Right cardiac atrium (tissue), 5 donors: ENCODE measurements at places on chromosomes 2 and 18. TPM values are rescaled to one million over a fixed set of nuclear protein-coding genes. Genes with fewer than 3 reads are reported as not detected.

GRCh38 chr2:181399027-181399426, 58.2 kb upstream of the ITGA4 start:
- no peak for DNase-seq

- no peak for DNase-seq
Measured at GRCh38 chr2:46981662-46982350, 66.2 kb upstream of the MCFD2 start.

GRCh38 chr2:10812362-10813162, at the start of gene PDIA6:
Gene PDIA6 (minus strand): TSS chr2:10812785. CDS start chr2:10812696, 89 bp downstream.
- peak; percentile 97 for DNase-seq

PPIG gene
- 41.8 TPM for total RNA-seq

- DNase-seq, result peak; percentile 10
Measured at GRCh38 chr18:48794251-48794970, 156.4 kb downstream of the SMAD7 start.

LYG1 gene
- 0.72 TPM for total RNA-seq

GRCh38 chr2:173395567-173396351, 41.1 kb downstream of the CDCA7 start:
- DNase-seq, result no peak

GRCh38 chr2:237199082-237199481, 113.4 kb downstream of the COPS8 start:
- DNase-seq, result no peak

ALKAL2 gene
- 0.20 TPM for total RNA-seq

- no peak for DNase-seq
Measured at GRCh38 chr2:10254373-10255188, 48.1 kb upstream of the HPCAL1 start.

DNA sequence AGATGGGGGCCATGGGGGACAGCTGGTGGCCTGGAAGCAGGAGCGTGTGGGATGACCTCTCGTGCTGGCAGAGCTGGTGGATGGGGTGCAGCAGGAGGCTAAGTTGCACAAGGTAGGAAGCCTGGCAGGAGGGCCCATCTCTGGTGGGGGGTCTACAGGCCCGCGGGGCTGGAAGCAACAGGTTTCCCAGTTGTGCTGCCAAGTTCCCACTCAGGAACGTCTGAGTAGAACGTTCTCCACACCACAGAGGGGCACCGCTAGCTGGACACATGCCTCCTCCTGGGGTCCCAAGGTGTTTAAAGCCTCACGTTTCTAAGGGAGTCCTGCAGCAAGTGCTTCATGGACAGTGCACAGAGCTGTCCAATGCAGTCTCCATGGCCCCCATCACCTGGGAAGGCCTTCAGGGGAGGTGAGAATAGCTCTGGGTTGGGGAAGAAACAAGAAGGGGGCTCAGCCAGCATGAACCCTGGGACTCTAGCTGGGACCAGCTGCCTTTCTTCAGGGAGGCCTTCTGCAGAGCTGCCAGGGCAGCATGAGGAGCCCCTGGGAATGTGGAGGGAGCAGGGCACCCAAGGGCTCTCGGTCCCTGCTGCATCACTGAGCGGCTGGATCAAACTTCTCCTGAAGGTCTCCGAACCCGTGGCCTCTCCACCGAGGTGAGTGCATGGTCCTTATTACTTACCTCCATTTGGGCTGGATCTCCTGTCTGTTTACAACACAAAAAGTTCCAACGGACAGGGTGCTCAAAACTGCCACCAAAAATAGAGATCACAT, 80.0 kb downstream of the TWIST2 start:
- no peak for DNase-seq

ARL4C gene
- 2.3 TPM for total RNA-seq

DNA sequence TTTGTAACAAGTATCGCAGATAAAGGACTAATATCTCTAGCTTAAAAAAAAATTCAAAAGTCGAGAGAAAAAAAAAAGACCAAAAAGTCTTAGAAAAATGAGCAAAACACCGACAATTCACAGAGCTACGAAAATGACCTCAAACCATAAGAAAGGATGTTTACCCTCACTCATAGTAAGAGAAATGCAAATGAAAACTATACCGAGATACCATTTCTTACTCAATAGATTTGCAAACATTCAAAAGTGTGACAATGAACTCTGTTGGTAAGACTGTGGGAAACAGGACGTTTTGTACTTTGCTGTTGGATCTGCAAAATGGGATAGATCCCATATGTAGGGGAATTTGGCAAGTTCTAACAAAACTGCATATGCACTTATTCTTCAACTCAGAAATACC, 39.9 kb upstream of the LDAH start:
- DNase-seq, result no peak

CASP10 gene
- total RNA-seq, result 5.8 TPM

RFX8 gene
- total RNA-seq, result 0.50 TPM

- peak; percentile 49 for DNase-seq
Measured at GRCh38 chr2:67880291-67880761, 182.5 kb downstream of the C1D start.

GRCh38 chr2:158953454-158953853, 15.0 kb upstream of the TANC1 start:
- no peak for DNase-seq

GRCh38 chr2:60267122-60267521, 286.3 kb downstream of the BCL11A start:
- no peak for DNase-seq

GRCh38 chr2:169765523-169765922, 31.9 kb downstream of the KLHL23 start:
- DNase-seq, result no peak

GRCh38 chr2:179036353-179036905, 13.5 kb downstream of the CCDC141 start:
- DNase-seq, result no peak

DNA sequence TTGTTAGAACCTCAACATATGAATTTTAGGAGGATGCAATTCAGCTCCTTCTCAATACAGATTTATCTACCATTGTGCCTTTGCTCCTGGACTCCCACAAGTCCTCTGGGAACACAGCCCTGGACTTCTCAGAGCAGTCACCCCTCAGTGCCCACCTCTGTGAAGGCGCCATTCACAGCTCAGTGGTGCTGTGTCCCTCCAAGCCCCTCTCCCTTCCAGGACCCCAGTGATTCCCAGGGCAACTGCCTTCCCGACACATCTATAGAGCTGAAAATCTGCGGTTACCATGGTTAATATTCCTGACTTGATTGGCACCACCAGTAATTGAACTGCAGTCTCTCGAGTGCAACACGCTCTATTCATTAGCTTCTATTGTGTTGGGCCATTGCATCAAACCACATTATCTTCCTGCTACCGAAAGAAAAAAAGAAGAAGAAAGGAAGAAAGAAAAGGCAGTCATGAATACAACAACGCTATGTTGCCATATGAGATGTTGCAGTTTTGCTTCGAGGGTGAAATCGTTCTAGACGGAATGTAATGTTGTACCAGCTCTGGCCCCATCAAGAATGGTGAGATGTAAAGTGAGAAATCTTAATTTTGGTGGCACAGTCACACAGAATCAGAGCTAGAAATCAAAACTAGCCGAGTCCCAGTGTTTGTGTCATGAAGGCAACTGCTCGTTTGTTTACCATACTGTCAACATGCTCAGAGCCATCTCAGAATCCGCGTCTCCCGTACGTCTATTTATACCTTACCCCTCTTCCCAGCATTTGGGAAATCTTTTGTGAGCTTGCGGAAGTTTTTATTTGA, 524.0 kb upstream of the ID2 start:
- DNase-seq, result no peak

GRCh38 chr2:208541989-208542464, 135.4 kb downstream of the PTH2R start:
- no peak for DNase-seq

GRCh38 chr2:181946444-181947127, 39.1 kb upstream of the PPP1R1C start:
- DNase-seq, result no peak

- DNase-seq, result no peak
Measured at GRCh38 chr18:60044290-60045006, 144.7 kb downstream of the PMAIP1 start.

DNA sequence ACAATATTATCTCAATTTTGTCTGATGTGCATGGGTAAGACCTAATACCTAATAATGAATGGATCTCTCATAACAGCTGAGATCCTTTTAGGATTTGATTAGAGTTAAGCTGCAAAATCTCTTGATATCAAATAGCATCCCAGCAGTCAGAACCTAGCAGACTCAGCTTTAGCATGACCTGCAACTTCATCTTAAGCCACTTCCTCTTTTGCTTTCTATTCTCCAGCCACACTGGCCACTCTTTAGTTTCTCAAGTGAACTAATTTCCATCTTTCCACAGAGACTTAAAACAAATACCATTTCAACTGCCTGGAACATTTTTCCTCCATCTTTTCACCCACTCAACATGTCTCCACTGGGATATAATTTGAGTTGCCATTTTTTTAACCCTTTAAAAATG, 1251.6 kb upstream of the ZEB2 start:
- no peak for DNase-seq

GALNT13 gene
- total RNA-seq, result 3.6 TPM

- DNase-seq, result no peak
Measured at GRCh38 chr2:39528701-39529100, 91.6 kb upstream of the MAP4K3 start.

DNA sequence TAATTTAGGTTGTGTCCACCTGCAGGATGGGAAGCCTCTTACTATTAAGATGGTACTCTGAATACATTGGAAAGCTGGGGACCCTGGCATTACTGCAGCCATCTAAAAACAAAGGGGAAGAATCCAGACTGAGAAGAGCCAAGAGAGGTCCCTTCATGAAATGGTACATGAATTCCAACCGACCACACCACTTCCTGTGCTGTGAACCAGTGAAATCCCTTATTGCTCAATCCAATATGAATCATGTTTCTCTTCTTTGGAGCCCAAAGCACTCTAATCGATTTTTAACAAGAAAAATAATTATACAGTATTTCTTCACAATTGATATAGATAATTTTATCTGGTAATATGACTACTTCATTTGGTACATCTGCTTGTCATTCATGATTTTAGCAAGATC, 479.7 kb upstream of the RAB6C start:
- DNase-seq, result no peak

DNA sequence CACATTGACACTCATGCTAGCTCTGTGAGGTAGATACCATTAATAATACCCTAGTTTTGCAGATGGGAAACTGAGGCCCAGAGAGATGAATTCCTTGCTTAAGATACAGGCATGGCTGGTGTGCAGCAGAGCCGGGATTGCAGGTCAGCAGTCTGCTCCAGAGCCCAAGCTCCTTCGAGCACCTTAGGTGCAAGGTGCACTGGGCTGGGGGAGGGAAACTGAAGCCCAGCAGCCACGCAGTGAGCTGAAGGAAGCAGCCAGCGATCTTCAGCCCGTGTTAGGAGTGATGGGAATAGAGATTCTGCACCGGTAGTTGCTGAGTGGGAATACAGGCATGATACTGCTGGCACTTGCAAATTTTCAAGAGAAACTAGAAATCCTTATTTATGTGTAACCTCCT, 50.6 kb downstream of the TANC1 start:
- DNase-seq, result no peak

DNA sequence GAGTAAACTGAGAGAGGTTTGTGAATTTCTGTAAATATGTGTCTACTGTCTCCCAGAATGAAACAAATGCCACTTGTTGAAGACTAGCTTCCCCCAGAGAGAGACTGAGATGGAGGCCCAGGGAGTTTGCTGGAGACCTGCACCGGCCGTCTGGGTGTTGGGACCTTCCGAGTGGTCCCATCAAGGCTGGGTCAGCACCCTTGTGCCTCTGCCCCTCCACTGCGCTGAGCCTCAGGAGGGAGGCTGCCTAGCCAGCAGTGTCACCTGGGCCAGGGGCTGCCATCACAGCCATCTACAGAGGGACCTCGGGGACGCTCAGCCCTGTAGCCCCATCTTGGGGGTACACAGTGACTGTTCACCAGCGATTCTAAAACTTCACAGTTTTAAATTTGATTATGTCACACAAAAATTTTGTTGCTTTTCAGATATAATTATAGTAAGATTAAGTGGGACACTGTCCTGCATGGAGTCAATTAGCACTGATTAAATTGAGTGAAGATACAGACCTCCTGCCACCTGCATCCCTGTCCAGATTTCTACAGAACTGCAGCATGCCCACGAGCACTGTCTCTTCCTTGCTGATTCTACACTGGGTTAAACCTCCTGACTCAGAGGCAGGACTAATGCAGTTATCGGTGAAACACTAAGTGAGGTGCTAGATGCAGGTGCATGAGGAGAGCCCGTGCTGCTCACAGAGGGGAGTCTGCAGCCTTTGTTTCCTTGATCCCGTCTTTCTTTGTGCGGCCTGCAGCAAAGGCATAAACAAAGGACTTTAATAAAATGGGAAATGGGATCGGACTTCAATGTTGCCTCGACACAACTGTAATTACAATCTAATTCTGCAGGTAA, 50.5 kb downstream of the TMEM18 start:
- DNase-seq, result no peak

DNA sequence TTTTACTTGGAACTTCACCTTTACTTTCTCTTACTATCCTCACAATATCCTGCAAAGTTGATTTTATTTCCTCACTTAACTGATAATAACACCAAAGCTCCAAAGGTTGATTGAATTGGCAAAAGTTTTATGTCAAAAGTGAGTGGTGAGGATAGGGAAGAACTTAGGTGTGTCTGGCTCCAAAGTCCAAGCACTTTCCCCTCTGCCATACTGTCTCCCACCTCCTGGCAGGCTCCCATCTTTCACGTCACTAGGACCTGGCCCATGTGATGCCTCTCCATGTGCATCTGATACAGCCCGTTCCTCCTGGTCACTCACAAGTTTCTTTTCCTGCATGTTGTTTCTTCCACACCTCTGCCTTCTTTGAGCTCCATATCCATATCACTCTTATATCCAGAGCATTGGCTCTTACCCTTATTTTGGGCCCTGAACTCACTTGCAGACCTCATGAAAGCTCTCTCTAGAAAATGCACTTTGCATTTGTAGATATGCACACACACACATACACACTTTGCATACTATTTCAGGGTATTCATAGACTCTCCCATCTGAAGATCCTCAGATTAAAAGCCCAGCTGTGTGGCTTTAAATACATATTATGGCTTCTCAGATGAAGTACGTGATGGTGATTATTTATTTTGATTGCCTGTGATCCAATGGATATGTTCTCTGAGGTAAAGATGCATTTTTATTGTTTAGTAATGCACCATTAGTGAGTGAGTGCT, 12.3 kb downstream of the MEP1B start:
- no peak for DNase-seq

GFPT1 gene
- 53.3 TPM for total RNA-seq

L3MBTL4 gene
- 36.9 TPM for total RNA-seq

DNA sequence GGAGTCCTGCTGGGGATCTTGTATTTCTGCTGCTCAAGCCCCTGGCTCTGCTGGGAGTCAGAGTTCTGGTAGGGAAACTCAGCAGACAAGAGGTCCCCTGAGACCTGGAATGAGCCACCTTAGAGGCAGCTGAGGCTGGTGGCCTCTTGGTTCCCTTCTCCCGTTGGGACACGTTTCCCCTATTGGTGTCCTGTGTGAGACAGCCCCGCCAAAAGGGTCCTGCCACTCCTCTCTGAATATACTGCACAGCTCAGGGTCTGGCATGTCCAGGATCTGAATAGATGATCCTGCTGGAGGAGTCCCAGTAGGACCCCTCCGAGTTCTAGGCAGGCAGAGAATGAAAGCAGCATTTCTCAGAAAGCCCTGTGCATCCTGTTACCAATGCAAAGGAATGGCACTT, 2.0 kb upstream of the RALB start:
- no peak for DNase-seq

ST3GAL5 gene
- total RNA-seq, result 10.7 TPM

MAP3K19 gene
- not detected for total RNA-seq

- peak; percentile 33 for DNase-seq
Measured at GRCh38 chr2:168456521-168457189, 583 bp downstream of the CERS6 start.
